ENCODE measurements at places on chromosomes 6 and 20.

DNA sequence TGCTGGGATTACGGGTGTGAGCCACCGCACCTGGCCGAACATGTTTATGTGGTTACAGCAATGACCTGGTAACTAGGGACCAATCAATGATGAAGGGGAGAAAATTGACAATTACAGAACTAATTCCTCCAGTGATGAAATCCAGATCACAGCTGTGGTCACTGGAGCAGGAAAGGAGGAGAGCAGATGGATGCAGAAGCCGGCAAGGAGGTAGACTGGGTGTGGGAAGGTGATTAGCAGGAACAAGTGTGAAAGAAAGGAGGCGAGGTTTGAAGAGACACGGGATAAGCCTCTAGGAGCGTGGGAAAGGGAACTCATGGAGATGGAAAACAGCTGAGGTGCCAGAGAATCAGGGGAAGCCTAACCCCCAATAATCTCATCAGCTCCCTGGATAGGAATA lies 17.2 kb upstream of the SPAG4 start:
- no peak for DNase-seq

DNA sequence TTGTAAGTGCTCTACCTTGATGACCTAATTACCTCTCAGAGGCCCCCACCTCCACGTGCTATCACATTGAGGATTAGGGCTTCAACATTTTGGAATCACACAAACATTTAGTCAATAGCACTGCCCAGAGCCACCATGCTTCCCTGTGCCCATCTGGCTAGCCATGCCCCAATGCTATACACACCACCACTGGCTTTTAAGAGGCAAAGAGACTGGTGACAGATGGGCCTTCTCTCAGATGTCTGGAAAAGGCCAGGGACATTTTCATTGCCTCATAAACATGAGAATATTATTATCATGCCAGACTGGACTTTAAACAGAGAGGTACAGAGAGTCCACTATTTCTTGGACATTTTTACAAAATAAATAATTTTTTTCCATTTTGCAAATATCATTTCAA lies 29.8 kb downstream of the TRMT6 start:
- no peak for DNase-seq

DNA sequence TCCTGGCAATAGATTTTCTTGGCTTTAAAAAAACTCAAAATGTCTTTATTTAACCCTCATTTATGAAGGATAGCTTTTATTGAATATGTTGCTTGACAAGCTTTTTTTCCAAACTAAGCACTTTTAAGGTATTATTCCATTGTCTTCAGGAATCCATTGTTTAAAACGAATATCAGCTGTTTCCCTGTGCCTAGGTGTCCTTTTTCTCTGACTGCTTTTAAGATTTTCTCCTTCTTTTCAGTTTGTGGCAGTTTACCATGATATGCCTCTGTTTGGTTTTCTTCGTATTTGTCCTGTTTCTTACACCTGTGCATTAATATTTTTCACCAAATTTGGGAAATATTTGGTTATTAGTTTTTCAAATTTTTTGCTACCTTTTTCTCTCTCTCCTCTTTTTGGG lies 68.4 kb downstream of the YTHDF1 start:
- DNase-seq: no peak

GRCh38 chr6:140073456-140073855 lies 699.0 kb upstream of the CITED2 start:
- no peak for DNase-seq

GRCh38 chr20:61956396-61957342 lies 109.0 kb downstream of the TAF4 start:
- no peak for DNase-seq

DNA sequence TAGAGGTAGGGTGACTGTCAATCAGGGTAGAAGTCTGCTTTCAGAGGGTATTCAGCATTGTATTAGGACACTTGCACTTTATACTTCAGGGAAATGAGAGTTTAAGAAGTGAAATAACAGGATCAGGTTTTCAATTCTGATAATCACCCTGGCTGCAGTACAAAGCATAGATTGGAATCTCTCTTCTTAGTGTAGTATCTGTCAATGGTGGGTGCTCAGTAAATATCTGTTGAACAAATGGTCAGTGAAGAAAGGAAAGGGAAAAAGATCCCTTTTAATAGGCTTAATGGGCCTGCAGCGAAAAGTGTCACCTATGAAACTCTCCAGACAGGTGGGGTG lies 18.7 kb downstream of the TUBB2B start:
- no peak for DNase-seq

All from breast epithelium (tissue), 4 donors.